Caco-2 (cell line): ENCODE measurements at places on chromosomes 1 and 21. TPM values are rescaled to one million over a fixed set of nuclear protein-coding genes. Genes with fewer than 3 reads are reported as not detected.

Gene CALML6
- total RNA-seq = 1.2 and 1.4 TPM in 2 replicates

Gene TNFAIP8L2
- total RNA-seq = not detected in 2 replicates

Gene LAX1
- total RNA-seq = not detected in 2 replicates

Gene RRAGC
- total RNA-seq = 15.3 and 16.0 TPM in 2 replicates

Gene KRTAP13-2
- not detected in 2 replicates for total RNA-seq

Gene OR2M3
- total RNA-seq = not detected in 2 replicates

Gene CFAP107
- total RNA-seq = not detected in 2 replicates

Gene BARHL2
- not detected in 2 replicates for total RNA-seq

Gene GBP5
- total RNA-seq = not detected in 2 replicates

- DNase-seq = no peak
Observed at GRCh38 chr1:19124273-19124672, 85.8 kb downstream of the UBR4 start.

DNA sequence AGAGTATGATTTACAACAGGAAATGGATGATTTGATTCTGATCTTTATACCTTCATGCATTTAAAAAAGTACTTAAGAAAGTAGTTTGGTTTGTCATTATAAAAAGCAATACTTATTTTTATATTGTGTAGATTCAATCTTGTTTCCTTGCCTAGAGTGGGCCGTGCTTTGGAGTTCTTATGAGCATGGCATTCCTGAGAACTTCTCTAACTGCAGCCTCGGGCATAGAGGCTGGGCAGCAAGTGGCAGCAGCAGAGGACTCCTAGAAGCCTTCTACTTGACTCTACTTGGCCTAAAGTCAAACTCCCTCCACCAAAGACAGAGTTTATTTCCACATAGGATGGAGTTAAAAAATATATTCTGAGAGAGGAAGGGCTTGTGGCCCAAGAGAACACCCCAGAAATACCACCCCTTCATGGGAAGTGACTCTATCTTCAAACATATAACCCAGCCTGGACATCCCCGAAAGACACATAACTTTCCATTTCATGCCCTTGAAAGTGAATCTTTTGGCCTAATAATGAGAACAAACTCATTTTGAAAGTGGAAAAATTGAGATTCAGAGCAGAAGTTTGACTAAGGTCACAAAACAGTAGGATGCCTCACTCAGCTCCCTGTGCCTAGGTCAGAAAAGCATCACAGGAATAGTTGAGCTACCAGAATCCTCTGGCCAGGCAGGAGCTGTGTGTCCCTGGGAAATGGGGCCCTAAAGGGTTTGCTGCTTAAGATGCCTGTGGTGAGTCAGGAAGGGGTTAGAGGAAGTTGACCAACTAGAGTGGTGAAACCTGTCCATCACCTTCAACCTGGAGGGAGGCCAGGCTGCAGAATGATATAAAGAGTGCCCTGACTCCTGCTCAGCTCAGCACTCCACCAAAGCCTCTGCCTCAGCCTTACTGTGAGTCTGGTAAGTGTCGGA, at the start of gene IVL:
Gene IVL, plus strand, starts transcription at position 861 of the 916 bp plus-strand sequence. CDS start 1,252 bp downstream, outside the sequence.
- DNase-seq = no peak

DNA sequence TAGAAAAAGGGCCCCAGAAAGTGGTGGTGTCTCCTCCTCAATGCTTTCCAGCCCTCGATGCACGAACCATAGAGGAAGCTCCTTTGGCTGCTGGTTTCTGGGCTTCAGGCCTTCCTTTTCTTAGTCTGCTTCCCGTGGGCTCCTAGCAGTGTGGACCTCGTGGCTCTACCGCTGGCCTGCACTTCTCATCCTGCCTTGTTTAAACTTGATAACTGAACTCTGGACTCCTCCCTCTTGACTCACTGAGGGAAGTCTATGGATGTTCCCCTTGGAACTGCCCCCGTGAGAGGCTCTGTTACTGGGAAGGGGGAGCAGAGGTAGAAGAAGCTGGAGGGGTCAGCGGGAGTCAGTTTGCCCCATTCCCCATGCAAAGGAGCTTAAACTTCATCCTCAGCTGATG, 75.3 kb upstream of the WDR26 start:
- DNase-seq = no peak

GRCh38 chr21:26115899-26116298, 54.7 kb downstream of the APP start:
- DNase-seq = no peak

- no peak for DNase-seq
Observed at GRCh38 chr1:183205196-183205781, 19.2 kb downstream of the LAMC2 start.

- no peak for DNase-seq
Observed at GRCh38 chr1:117967477-117967876, 37.9 kb downstream of the WDR3 start.

GRCh38 chr21:22280851-22281250, 1282.6 kb downstream of the NCAM2 start:
- DNase-seq = no peak

DNA sequence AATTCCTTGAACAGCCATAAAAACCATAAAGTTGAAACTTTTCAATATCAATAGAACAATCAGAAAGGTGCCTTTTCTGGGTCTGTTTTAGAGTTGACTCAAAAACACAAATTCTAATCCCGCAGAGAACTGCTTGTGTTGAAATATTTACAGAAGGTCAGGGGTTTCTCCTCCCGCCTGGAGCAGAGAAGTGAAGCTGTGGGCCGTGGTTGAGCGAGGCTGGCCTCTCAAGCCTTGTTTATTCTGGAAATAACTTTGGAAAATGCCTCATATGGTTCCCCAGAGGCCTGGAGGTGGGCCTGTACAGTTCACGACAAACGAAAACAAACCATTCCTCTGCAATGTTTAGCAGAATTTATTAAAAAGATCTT, 90.8 kb upstream of the ERRFI1 start:
- peak; percentile 79 for DNase-seq

DNA sequence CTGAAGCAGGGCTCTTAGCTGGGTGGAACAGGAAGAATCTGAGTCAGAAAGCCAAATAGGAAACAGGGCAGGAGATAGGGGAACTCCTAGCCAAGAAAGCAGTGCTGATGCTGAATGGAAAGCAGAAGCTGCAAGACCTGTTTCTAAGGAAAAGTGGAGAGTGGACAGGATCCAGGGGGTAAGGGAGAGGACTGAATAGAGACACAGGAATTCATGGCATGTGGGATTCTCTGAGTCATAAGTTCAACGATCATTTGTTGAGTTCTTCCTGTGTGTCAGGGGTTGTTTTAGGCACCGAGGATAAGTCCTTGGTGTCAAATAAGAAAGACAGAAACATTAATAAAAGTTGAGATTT, 153.8 kb upstream of the FGGY start:
- DNase-seq = peak; percentile 73

GRCh38 chr1:3359351-3359750, 95.1 kb upstream of the ARHGEF16 start:
- no peak for DNase-seq

- DNase-seq = no peak
Observed at GRCh38 chr1:30933874-30934252, 25.3 kb upstream of the SDC3 start.

DNA sequence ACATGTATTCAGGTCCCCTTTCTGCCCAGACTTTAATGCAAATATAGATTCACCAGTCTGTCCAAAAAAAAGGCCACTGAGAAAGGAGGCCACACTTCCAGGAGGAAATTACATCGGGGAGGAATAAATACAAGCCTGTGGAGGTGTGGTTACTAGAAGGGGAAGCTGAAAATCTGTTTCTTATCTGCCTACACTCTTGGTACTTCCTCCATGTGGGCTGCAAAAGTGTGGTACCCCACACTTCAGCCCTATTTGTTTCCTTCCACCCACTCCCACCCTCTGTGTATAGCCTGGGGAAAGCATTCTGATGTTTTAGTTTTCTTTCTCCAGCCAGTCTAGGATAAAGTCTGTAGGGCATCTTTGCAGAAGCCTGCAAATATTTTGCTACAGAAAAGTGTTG, 38.4 kb downstream of the UTP25 start:
- no peak for DNase-seq

GRCh38 chr1:204962742-204963632, 80.0 kb upstream of the CNTN2 start:
- DNase-seq = no peak

DNA sequence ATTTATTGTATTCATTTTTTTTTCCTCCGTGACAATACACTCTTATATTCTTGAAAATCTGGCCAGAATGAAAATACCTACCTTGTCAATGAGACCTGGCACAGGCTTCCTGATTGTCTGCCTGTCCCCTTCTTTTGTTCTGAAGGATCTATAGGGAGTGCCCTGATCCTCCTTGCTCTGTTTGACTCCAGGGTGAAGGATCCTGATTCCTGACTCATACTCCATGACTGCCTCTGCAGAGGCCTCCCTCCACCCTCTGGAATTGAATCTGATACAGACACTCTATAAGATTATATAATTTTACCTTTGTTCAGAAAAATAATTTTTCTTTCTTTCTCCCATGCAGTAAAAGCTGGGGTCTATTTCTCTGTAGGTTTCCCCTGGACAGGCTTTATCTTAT, 116.2 kb downstream of the HMCN1 start:
- no peak for DNase-seq

- no peak for DNase-seq
Observed at GRCh38 chr21:46144464-46145070, 10.8 kb downstream of the FTCD start.

DNA sequence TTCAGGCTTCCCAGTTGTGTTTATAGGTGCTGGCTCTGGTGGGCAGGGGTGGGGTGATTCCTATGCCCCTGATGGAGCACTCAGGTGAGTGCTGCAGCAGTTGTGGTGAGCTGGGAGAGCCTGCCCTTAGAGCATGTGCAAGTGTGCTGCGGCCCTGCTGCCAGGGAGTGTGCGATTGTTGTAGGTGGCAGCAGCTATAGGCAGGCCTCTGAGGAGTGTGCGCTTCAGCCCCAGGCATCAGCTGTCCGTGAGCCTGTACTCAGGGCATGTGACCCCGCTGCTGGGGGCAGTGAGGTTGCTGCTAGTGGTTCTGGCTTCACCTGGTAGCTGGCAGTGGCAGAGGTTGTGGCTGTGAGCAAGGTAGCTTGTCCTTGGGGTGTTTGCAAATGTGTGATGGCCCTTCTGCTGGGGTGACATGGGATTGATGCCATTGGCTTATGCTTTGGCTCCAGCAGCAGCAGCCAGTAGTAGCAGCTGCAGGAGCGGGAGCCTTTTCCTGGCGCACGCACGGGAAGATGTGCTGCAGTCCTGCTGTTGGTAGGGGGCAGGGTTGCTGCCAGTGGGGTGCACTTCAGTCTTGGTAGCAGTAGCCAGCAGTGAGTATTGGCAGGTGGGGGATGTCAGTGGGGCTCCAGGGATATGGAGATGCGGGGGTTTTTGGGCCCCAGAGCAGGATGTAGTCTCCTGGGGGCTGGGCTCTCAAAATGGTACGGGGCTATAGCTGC, 37.7 kb downstream of the SYCP1 start:
- DNase-seq = no peak

DNA sequence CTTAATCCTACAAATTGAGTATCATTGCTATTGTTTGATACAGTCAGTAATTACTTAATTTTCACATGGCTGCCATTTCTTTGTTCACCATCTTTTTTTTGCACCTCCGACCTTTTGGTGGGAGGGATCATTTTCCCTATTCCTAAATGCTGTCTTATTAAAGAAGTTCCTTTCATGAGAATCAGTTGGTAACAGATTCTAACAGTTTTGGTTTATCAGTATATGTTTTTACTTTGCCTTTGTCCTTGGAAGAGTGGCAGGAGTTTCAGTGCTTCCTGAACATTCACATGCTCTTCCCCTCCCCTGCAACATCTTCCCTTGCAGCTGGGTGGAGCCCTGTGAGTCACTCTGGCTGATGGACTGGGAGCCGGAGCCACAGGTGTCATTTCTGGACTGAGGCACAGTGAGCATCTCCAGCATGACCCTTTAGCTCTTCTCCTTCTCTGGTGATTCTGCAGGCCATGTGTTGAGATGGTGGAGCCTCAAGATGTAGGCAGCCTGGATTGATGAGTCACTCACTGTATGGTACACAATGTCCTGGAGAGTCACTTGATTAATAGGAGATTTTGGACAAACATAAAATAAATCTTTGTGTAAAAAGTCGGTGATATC, 217.7 kb downstream of the URB2 start:
- DNase-seq = peak; percentile 45

DNA sequence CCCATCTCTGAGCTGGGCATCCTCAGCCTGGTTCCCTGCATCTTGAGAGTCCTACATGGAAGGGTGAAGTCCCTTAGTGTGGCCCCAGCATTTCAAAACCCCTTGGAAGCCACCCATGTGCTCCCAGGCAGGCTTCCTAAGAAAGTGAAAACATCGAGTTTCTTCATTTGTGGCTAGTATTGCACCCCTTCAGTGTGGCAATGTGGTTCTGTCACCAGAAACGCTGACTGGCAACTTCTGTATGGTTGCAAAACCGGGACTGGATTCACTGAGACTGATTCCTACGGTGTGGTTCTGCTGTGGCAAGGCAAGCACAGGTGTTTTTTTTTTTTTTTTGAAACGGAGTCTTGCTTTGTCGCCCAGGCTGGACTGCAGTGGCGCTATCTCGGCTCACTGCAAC, 9.0 kb upstream of the IFNGR2 start:
- no peak for DNase-seq

- DNase-seq = no peak
Observed at GRCh38 chr1:234909307-234909810, 219.3 kb downstream of the TOMM20 start.

DNA sequence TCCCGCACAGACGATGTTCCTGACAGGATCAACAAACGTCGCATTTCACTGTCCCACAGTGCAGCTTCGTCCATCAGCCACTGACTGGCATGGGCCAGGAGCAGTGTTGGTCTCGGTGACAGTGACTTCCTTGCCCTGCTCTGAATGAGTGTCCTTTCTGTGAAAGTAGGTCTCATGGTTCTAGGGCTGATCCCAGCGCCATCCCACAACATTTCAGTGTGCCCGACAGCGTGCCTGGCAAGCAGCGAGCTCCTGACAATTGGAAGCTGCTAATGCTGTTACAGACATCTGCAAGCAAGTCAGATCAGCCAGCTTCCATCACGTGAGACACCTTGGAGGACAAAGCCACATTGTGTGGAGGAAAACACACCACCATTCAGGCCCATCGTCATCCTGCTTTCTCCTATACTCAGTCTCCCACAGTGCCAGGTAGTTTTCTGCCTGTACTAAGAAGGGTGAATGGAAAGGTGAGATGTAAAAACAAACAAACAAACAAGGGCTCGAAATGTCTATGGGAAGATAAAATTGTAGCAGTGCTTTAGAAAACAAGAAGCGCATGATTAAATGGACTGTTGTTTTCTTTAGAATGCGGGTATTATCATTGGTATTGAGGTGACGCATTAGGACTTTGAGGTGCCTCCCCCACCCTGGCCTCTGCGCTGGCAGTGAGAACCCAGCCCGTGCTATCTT, 21.9 kb downstream of the ERRFI1 start:
- DNase-seq = no peak

DNA sequence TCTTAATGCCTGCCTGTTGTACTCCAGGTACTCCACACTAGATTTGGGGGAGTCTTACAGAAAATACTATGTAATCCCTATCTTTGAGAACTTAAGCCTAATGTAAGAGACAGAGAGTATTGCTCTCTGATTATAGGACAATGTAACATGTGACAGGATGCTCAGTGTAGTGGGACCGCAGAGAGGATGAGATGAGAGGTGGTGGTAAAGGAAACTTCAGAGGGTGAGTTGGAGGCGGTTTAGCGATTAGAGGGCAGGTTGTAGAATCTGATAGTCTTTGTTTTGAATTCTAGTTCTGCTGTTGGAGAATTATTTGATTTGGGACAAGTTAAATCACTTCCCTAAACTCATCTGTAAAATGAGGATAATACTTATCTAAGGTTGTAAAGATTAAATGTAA, 5.4 kb downstream of the SOAT1 start:
- DNase-seq = no peak

- peak; percentile 73 for DNase-seq
Observed at GRCh38 chr1:65090406-65090805, 57.6 kb upstream of the AK4 start.
